Right renal cortex interstitium (tissue), 3 donors: ENCODE measurements at places on chromosomes 7 and 10. TPM values are rescaled to one million over a fixed set of nuclear protein-coding genes. Genes with fewer than 3 reads are reported as not detected.

ATG9B gene
- 2.3 TPM for polyA plus RNA-seq

CACNA2D1 gene
- 27.1 TPM for polyA plus RNA-seq

PRRT4 gene
- polyA plus RNA-seq = 0.67 TPM

ENKUR gene
- polyA plus RNA-seq = 4.9 TPM

SFRP4 gene
- 1.5 TPM for polyA plus RNA-seq

CCDC186 gene
- 24.1 TPM for polyA plus RNA-seq

GPR15LG gene
- 0.76 TPM for polyA plus RNA-seq

DEPP1 gene
- 7.2 TPM for polyA plus RNA-seq

PIP gene
- polyA plus RNA-seq = not detected

LEP gene
- 0.19 TPM for polyA plus RNA-seq

GPC2 gene
- polyA plus RNA-seq = 7.3 TPM

SNX10 gene
- polyA plus RNA-seq = 21.4 TPM

MMP21 gene
- polyA plus RNA-seq = 0.17 TPM

AKR1C8 gene
- 0.07 TPM for polyA plus RNA-seq

CUEDC2 gene
- 72.9 TPM for polyA plus RNA-seq

EPO gene
- 0.10 TPM for polyA plus RNA-seq

LBX1 gene
- not detected for polyA plus RNA-seq

TMEM178B gene
- polyA plus RNA-seq = 0.50 TPM

C10orf53 gene
- not detected for polyA plus RNA-seq

THSD7A gene
- polyA plus RNA-seq = 85.2 TPM

MOGAT3 gene
- polyA plus RNA-seq = 0.12 TPM

AKR1D1 gene
- polyA plus RNA-seq = 0.10 TPM

PDGFA gene
- 47.6 TPM for polyA plus RNA-seq

FAM25C gene
- polyA plus RNA-seq = not detected

BTAF1 gene
- 62.1 TPM for polyA plus RNA-seq

ADAM12 gene
- 27.1 TPM for polyA plus RNA-seq

FOXP2 gene
- 13.7 TPM for polyA plus RNA-seq

VOPP1 gene
- 60.0 TPM for polyA plus RNA-seq

C10orf95 gene
- polyA plus RNA-seq = 0.62 TPM

NEUROD6 gene
- polyA plus RNA-seq = not detected
